Activated T-helper 2 cell treated with anti-CD3 and anti-CD28 coated beads, Interferon-gamma antibody, Interleukin-2, Interleukin-4, amounts not matched to agents 10 μg/mL and 5 μg/mL and 100 μg/mL, durations not matched to agents 14 hours and 24 hours and 36 hours (primary cell): ENCODE measurements at places on chromosomes 3 and 15. TPM values are rescaled to one million over a fixed set of nuclear protein-coding genes. Genes with fewer than 3 reads are reported as not detected.
A peak's percentile ranks its signal among the peaks of the same experiment; 100 is the strongest.

DNA sequence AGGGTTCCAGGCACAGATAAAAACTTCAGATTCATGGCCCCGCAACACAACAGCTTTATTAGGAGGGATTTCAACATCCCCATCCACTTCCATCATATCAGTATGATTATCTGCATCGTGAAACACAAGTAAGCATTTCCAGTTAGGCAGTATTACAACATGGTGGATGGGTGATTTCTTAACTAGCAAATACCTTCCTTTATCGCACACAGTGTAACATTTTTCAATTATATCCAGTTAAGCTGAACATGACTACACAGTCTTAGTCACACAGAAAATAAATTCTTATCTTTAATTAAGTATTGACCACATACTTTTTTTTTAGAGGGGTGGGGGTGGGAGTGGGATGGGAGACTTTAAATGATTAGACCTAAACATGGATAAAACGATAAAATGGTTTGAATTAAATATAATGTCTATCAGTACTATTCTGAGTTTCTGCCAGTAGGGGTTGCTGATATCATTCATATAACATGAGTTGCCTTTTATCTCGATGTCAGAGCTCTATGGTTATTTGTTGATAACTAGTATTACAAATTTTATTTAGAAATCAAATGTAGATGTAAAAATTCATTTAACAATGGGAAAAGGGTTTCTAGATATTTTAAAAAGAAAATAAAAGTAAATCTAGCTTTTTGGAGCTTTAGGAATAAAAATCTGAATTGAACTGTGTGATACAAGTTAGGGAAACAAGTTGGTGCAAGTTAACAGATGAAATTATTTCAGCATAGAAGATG is 146.6 kb downstream of the TBL1XR1 start:
- no peak for DNase-seq

GRCh38 chr3:149506540-149506939 is 32.0 kb downstream of the TM4SF4 start:
- DNase-seq, result no peak

DNA sequence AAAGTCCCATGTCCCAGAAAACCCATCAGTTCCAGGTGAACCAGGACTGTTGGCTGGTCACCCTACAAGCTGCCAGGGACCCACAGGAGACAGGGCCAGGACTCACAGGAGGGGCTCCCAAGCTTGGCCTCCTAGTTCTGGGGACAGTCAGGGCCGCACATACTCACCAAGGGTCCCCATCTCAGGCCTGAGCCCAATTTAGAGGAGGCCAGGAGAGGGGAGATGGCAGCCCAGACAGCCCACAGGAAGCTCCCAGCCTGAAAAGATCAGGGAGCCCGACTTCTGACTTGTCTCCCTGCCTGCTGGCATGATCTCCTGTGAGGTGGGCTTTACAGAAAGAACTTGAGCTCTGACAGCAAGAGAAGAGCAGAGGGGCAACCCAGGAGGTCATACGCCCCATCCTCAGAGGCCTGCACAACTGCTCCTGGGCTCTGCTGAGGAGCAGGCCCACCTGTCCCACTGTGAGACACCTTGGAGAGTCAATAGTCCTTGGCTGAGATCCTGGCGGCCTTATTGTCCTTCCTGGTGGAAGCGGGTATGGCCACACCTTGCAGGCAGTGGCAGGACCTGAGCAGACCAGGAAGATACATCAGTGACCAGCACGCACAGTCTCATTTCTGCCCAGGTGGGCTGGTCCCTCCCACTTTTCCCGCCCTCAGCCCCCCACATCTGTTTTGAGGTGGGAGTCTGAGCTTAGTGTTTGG is 2.5 kb upstream of the ISLR start:
- no peak for DNase-seq

DNA sequence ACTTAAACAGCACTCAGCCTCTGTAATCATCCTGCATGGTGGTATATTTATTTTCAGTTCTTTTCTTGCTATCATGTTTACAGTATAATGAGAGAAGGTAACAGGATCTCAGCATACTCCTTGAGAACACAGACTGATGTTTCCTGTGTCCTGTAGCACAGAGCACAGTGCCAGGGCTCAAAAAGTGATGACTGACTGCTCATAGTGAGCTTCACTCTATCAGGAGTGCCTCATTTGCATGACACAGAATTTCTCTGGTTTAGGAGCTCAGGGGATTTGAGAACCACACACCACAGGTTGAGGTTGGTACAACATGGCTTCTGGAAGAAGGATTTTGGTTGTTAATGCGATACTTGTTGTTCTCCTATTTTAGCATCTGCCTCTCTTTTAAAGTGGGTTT is 68.5 kb upstream of the SLC2A2 start:
- DNase-seq, result no peak

The EIF4G1 gene
- total RNA-seq, result 624 and 628 TPM in 2 replicates

DNA sequence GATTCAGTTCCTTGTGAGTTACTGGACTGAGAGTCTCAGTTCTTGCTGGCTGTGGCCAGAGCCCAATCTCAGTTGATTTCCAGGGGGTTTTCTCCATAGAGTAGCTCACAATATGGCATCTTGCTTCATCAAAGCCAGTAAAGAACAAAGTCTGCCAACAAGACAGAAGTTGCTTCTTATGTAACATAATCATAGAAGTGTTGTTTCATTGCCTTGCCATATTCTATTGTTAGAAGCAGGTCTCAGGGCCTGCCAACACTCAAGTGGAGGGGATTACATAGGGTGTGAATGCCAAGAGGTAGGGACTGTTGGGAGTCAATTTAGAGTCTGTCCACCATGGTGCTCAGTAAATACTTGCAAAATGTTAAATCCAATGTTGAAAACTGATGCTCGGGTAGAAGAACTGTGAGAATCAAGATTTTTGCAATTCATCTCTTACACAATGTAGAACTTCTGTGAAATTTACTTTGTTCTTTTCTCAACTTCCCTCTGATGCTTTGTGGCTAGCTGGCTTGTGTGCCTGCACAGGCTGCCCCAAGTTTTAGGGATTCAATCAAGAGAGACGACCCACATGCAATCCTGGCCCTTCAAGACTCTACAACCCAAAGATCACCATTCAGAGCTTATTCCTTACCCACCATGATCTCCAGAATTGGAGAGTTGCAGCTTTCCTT is 13.3 kb upstream of the PXYLP1 start:
- no peak for DNase-seq

GRCh38 chr3:129950318-129951046 is 24.0 kb upstream of the TRH start:
- no peak for DNase-seq

The ACOX2 gene
- total RNA-seq, result not detected in 2 replicates

- no peak for DNase-seq
Measured at GRCh38 chr3:28940530-28940929, 340.3 kb upstream of the RBMS3 start.

The MEIS2 gene
- total RNA-seq, result not detected in 2 replicates

DNA sequence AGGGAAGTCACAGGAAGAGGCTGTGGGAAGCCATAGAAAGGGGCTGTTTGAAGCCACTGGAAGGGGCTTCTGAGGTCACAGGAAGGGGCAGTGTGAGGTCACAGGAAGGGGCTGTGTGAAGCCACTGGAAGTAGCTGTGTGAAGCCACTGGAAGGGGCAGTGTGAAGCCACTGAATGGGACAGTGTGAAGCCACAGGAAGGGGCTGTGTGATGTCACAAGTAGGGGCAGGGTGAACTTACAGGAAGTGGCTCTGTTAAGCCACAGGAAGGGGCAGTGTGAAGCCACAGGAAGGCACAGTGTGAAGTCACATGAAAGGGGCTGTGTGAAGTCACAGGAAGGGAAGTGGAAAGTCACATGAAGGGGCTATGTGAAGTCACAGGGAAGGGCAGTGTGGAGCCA is 33.1 kb downstream of the GASK1A start:
- DNase-seq, result no peak

The SLC22A13 gene
- 0.51 and 0.78 TPM in 2 replicates for total RNA-seq

GRCh38 chr3:159904911-159905310 is 83.7 kb upstream of the IL12A start:
- no peak for DNase-seq

GRCh38 chr3:194852831-194853508 is 167.3 kb downstream of the FAM43A start:
- DNase-seq, result no peak

DNA sequence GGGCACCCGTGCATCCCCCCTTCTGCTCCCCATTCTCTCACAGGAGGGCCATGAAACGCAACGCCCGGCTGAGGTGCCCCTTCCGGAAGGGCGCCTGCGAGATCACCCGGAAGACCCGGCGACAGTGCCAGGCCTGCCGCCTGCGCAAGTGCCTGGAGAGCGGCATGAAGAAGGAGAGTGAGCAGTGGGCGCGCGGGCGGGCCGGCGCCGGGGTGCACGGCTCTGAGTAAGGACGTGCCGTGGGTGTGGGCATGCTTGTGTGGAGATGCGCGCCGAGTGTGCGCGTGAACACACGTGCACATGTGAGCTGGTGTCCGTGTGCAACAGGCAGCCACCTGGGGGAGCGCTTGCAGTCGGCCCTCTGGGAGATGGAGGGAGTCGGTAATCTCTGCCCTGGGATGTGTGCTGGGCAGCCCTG is 28.1 kb downstream of the NR1I2 start:
- DNase-seq, result peak; percentile 16

DNA sequence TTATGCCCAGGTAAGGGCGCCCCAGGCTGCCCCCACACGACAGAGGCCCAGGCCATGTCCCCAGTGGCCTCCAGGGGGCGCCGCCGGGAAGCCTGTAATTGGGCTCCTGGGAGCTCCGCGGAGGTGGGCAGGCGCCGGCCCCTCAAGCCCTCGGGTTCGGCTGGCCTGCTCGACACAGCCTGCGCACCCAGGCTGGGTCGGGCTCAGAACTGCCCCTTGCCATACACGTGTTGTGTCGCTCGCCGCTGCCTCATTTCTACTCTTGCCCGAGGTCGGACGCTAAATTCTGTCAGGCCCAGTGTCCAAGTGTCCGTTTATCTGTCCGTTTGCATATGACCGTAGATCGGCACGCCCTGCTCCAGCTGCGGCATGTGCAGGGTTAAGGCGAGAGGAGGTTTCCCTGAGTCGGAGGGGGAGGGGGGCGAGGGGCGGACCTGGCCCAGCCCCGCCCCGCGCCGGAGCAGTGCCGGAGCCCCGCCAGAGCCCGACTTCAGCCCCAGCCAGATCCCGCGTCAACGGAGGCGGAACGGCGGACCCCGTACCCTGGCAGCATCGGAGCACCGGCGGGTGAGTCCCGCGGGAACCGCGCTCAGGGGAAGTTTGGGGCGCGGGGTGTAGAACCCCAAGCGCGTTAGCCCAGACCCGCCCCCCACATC is at the start of gene KLHDC8B:
Gene KLHDC8B, plus strand, starts transcription at position 480 of the 656 bp plus-strand sequence. CDS start 1,172 bp downstream, outside the sequence.
- DNase-seq, result peak; percentile 73
